ENCODE measurements at places on chromosomes 3 and 15.

DNA sequence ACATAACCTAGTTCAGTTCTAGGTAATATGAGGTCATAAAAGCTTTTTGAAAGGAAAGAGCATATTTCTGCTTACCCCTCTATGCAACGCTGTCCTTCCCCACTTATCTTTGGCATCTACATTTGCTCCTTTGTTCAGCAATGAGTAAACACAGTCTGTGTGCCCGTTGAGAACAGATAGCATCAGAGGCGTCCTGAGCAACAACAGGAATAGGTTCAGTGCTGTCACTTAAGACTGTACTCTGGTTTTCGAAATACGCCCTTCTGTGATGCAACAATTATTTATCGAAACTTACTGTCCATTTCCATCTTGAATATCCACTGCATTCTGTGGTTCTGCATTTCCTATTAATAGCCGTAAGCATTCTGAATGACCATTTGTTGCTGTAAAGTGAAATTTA lies 84.4 kb downstream of the BTD start:
- DNase-seq, result no peak

GRCh38 chr3:74808506-74809275 lies 194.2 kb upstream of the CNTN3 start:
- no peak for DNase-seq

GRCh38 chr3:179421500-179421899 lies 29.8 kb downstream of the GNB4 start:
- no peak for DNase-seq

DNA sequence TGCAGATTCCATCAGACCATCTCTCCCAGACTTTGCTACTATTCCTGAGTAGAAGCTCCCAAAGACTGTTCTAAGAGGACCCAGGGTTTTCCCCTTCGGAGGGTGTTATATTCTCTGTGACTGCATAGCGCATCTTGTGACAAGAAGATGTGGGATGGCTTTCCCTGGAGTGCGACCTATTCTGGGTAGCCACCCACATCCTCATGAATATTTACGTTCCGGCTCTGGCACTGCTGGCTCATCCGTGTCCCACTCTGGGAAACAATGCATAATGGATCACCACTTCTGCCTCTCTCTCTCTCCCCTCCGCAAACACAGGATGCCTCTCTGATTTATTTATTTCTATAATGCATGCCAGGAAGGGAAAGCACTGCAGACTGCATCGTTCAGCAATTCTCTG lies 166.1 kb downstream of the PYDC2 start:
- DNase-seq, result no peak

DNA sequence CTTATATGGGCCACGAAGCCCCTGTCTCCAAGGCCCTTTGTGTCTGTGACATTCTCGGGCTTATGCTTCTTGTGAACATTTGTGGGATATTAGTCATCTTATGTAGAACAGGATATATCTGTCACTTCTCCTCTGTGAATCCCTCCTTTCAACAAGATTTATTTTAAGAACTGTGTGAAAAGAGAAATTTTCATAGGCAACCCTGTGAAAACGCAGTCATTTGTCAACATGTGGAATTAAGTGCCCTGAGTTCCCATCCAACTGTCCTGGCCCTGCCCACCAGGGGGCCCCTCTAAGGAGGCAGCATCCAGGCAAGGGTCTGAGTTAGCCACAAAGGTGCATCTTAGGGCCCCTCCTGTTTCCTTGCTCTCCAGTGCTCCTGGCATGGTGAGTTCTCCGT lies 76.8 kb upstream of the CHRNA7 start:
- no peak for DNase-seq

- no peak for DNase-seq
These were observed 33.8 kb upstream of the RAB11A start for GRCh38 chr15:65835447-65835846.

DNA sequence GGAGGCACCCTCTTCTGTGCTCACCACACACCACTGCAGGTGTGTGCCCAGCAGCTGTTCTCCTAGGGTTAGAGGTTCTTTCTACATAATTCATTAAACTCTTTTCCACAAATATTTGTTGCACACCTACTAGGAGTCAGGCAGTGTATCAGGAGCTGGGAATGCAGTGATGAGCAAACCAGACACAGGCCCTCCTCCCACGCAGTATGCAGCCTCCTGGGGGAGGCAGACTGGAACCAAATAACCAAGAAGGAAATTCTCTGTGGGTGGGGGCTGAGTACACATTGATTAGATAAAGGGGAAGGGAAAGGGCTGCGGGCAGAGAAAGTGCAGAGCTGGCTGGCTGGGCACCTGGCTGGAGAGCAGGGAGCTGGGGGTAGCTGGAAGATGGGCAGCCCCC lies 18.5 kb upstream of the C3orf22 start:
- DNase-seq, result no peak

DNA sequence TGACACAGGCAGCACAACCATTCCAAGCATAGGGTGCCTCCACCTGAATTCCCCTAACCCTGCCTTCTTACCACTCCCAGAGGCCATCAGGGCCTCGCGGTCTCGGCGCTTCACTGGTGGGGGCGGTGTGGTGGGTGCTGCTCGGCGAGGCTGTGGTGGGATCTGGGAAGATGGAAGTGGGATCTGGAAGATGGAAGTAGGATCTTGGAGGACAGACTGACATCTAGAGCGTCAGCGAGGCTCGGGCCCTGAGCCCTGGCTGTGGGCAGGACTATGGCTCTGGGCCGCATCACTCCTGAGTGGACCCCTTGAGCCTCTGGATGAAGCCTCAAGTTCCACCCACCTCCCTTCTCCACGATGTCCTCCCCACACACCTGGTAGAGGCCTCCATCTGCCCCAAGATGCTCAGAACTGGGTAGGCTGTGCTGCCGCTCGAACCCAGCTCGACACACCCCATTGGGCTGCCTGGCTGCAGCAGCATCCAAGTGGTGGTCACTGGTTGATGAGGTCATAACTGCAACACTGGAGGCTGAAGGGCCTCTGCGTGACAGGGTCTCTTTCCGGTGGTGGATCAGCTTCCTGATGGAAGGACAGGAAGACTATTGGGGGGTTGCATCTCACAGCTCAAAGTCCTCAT lies 3.6 kb downstream of the NCKIPSD start:
- DNase-seq, result no peak

DNA sequence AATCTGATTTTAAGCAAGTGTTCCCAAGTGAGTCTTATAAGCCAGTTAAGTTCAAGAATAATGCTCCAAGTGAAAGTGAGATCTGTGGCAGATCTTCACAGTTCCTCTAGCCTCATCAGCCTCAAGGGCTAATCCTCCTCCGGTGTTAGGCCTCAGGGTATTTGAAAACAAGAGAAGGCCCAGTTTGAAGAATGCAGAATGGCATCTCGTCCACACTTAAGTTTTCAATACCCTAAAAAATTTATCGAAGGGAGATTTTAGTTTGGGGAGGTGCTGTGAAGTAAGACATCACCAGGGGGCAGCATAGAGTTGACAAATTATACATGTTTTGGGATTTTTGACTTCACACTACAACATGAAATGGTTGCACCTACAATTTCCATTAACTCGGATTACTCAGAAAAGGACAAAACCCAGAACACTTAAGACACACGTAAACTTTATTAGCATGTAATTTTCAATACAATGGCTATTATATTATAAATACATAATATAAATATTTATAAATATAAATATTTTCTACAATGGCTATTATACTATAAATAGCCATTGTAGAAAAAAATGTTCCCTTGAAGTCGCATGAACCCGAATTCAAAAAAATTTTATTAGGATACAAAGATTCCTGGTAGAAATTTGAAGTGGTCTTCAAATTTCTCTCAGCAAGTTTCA lies 2.3 kb upstream of the TMEM266 start:
- DNase-seq, result no peak

DNA sequence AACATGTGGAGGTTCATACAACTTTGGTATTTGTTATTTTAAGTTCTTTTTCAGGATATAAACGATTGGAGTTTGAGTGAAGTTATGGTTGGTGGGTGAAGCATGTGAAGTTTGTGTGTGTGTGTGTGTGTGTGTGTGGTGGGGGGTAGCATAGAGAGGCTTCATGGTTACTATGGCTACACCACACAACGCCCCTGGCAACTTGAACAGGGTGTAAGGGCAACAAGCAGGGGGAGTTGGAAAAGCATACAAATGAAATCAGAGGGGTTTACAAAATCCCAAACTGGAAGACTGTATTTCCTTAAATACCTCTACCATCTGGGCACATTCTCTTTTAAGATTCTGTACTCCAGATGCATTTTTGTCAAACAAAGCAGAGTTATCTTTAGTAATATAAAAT lies 207.5 kb downstream of the SV2B start:
- no peak for DNase-seq

- DNase-seq, result no peak
These were observed 122.7 kb downstream of the MEIS2 start for GRCh38 chr15:36977659-36978058.

DNA sequence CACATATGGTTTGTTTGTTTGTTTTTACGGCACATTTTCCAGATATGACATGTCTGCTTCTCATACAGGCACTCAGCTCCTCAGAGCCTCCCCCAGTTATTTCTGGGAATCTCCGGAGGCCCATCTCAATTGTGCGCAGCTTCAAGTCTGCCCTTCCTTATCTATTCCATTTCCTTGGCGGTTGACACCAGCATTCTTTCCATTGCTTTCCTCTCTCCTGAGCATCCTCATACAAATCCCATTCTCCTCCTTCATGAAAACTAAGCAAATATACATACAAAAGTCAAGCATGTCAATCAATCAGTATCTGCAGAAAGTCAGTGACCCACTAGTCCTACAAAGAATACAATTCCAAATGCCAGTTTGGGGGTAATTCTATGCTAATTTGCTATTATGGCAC lies 166.7 kb downstream of the SQOR start:
- no peak for DNase-seq

DNA sequence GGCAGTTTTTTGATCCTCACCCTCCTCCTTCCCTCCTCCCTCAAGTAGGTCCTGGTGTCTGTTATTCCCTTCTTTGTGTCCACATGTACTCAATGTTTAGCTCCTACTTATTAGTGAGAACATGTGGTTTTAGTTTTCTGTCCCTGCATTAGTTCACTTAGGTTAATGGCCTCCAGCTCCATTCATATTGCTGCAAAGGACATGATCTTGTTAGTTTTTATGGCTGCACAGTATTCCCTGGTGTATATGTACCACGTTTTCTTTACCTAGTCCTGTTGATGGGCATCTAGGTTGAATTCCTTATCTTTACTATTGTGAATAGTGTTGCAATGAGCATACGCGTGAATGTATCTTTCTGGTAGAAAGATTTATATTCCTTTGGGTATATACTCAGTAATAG lies 61.7 kb upstream of the FGF7 start:
- DNase-seq, result no peak

DNA sequence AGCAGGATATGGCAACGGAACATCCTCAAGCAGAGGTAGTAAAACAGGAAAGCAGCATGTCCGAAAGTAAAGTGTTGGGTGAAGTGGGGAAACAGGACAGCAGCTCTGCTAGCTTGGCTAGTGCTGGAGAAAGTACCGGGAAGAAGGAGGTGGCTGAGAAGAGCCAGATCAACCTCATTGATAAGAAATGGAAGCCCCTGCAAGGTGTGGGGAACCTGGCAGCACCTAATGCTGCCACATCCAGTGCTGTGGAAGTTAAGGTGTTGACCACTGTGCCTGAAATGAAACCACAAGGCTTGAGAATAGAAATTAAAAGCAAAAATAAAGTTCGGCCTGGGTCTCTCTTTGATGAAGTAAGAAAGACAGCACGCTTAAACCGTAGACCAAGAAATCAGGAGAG lies 14.3 kb upstream of the ZBTB47 start:
- DNase-seq, result no peak

DNA sequence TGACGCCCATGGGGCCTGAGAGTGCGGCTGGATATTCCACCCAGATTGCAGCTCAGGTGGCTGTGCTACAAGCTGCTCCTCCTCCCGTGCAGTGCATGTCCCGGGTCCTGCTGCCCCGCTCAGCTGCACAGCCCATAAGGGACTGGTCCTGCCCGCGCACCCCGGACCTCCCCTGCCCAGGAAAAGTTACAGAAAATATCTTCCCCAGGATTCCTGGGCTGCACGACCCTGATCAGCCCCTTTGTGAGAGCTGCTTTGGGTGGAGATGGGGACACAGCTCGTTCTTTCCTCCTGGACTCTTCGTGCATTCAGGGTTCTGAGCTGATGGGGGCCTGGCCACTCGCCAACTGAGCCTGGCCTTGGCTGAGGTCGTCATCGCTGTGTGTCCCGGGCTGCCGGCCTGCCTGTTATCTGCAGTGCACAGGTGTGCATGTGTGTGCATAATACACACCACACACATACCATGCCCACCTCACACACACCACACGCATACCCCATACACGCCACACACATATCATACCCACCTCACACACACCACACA lies 28.8 kb downstream of the APBA2 start:
- DNase-seq, result no peak

DNA sequence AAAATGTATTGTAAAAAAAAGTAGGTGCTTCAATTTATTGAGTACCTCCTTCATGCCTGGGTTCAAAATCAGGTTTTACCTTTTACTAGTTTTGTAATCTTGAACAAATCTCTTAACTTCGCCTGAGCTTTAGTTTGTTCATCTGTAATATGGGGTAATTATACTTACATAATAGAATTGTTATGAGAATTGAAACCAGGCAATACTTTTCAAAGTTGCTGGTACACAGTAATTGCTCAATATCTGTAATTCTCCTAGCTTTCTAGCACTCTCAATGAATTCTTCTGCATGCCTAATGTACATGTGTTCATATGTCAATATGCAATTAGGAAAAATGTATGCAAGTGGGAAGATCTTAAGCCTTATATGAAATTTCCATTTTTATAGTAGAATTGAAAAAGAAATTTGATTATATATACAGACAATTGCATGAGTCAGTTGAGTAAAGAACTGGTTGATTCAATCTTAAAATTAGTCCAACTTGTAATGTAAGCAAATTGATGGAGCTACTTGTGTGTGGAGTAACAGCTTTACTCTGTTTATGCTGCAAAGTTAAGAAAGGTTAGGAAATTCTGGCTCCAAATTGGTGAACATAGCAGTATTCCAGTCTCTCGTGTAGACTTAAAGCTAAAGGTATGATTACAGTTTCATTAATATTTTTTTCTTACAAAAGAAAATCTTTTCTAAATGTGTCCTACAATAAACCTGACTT lies 4.1 kb downstream of the TNFSF10 start:
- DNase-seq, result no peak
